ENCODE measurements at places on chromosomes 7 and 10.

DNA sequence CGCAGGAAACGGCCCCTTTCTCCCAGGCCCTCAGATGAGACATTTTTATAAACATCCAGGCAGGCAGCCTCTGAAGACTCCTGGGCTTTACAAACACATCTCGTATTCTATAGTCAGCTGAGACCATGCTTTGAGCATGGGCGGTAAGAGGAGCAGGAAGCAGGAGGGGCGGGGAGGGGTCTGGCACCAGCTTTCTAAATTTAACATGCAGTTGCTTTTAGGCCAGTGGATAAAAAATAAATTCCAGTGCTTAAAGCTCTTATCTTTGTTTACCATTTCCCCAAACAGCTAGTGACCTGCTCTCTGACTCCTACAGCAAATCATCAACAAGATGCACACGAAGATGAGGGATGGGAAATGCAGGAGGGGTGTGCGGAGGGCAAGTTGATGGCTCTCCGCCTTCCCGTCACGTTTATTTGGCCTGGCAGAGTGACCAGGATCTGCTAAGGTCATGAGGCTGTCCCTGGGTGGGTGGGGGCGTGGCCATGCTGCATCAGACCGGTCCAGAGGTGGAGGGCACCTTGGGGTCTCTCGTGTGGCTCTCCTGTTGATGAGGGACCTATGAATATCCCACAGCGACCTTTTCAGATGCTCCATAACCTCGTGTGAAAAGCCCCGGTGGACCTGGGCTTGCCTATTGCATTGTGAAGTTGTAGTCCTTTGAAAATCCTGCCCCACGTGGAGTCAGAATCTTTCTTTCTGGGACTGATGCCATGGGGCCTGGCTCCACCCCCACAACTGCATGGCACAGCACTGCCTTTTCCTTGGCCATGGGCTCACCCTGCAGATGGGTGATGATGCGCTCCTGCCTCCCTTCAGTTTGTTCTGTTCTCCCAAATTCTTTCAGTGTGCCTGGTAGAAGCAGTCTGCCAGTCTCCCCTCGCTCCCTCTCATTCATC lies 67.5 kb downstream of the PARP12 start:
- no peak for DNase-seq

- DNase-seq, result no peak
Observed at GRCh38 chr7:85204061-85204460, 17.2 kb upstream of the SEMA3D start.

- DNase-seq, result no peak
Observed at GRCh38 chr7:1950066-1950451, 280.0 kb downstream of the ELFN1 start.

DNA sequence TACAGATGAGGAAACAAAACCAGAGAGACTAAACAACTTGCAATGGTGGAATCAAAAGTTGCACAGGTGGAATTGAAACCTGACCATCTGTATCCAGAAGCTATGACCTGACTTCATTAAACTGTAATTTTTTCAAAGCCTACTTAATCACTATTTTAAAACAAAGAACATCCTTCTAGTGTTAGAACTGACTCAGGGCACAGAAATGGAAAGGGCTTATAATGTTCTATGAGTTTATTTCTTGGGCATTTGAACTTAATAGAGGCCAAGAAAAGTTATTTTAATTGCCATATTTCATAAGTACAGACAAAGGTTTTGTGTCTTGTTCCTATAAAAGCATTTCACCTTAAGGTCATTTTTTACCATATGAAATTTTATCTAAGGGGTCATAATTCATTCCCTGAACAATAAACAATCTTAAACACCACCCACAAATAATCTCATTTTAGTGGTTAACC lies 8.8 kb downstream of the ITGB1 start:
- no peak for DNase-seq

DNA sequence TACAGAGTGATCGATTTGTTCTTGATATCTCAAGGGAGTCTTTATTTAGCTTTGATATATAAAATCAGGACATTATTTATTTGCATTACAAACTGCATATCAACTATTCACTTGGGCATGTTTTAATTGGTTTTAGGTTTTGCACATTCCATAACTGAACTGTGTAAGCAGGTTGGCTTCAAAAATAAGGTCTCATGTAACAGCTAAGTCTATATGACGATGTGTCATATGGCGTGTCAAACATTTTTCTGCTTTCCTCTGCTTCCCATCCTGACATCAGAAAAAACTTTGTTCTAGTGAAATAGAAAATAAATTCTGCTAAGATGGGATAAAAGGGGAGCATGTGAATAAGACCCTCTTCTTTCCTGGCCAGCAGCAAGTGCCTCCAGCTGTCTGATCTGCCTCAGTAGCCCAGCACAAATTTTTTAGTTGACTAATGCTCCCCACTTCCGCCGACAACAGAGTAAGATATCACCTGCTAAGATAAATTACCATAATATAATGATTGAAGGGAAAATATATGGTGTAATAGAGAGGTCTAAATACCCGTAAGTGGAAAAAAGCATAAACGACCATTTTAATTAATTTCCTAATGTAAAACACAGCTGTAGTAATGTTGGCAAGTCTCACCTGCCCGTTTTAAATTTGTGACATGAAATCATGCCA lies 180.5 kb downstream of the TAX1BP1 start:
- DNase-seq, result no peak

DNA sequence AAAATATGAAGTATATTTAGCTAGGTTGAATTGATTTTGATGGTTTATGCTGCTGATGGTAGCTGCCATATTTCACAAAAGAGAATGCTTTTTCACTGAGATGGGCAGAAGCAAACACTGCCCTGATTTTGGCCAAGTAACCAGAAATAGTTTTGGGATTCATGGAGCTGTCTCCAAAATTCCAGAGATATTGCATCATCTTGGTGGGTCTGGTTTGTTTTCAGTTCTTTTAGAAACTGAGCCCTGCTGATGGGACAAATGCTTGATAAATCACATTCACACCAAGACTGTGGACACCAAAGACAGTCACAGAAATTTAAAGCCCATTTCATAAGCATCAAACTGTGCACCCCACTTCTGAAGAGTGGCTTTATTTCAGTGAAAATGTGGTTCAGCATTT lies 140.5 kb downstream of the BICC1 start:
- no peak for DNase-seq

GRCh38 chr7:50553973-50554372 lies 11.2 kb downstream of the DDC start:
- no peak for DNase-seq

- no peak for DNase-seq
Observed at GRCh38 chr10:1160561-1161314, 104.6 kb downstream of the WDR37 start.

DNA sequence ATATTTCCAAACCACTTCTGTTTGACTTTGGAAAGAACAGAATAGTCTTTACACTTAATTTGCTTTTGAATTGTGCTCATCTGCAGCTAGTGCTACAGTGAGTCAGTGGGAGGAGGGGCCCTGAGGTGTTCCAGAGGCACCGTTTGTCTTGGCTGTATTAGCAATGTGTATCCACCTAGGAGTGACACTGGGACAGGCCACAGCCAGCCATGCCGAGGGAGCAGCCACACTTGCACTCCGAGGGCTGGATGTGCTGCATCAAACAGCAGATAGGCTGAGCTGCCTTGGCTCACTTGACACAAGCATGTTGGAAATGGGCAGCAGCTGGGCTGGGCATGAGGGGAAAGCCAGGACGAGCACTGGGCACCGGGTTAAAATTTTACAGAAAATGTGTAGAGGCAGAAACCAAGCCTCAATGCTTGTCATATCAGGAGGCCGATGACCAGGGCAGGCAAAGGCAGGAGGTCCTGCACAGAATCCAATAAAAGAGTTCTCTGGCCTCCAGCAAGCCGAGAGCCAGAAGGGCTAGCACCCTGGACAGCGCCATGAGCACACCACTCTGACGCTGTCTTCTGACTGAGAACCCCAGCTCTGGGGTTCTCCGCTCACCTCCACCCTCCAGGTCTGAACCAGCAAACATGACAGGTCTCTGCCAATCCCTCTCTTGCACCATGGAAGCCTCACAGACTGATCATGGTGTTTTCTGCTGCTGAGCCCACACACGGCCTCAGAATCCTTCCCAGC lies 163.3 kb downstream of the GRID1 start:
- DNase-seq, result peak; percentile 49

DNA sequence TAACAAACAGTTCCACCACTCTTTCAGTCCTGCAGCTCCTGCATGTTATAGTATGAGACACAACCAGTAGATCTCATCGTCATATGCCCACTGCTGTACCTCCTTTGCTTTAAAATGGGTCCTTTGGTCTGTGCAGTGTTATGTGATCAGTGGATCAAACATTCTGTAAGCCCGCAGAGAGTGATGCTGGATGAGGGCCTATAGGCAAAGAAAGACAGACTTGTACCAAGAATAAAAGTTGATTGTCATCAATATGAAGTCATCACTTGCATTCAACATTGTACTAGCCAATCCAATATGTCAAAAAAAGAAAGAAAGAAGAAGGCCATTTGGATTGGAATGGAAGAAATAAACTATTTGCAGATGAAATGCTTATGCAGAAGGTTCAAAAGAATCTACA lies 79.8 kb upstream of the PHYHIPL start:
- DNase-seq, result no peak

GRCh38 chr10:44339218-44339617 lies 45.7 kb downstream of the CXCL12 start:
- no peak for DNase-seq
